ENCODE measurements at places on chromosomes 6 and 20.

- peak; percentile 97 for DNase-seq
Observed at GRCh38 chr6:10643201-10643651, 51.2 kb downstream of the C6orf52 start.

DNA sequence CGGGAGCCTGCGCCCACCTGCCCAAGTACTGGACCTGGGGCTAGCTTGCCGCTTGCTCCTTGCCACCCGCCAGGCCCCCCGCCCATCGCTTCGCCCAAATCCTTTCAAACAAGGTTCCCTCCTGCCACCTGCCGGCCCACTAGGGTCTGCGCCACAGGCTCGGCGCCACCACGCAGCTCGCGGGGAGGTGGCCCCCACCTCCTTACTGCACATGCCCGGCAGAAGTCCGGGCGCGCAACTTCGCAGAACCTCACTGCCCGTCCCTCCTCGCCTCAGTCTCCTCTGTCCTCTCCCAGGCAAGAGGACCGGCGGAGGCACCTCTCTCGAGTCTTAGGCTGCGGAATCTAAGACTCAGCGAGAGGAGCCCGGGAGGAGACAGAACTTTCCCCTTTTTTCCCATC lies 11.2 kb downstream of the GNAS-AS1 start:
- peak; percentile 2 for DNase-seq

DNA sequence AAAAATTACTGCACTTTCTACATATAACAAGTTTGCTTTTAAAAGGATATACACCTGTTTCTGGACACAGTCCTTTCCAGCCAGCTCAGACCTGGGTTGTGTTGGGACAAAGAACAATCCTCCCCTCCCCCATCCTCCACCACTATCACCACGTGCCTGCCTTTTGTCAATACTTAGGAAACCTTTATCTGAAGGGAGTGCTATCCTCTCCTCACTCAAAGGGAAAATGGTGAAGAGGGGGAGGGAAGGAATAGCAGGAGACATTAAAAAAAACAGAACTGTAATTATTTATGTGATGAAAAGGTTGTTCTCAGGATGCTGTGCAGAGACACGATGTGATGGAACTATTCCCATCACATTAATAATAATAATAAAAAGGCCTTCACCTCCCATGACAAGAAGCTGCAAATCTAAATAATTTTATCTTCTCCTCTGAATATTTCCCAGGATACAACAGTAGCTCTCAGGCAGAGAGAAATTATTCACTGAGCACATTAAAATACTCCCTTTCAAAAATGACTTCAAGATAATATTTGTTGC lies 105.5 kb downstream of the NRSN1 start:
- no peak for DNase-seq

DNA sequence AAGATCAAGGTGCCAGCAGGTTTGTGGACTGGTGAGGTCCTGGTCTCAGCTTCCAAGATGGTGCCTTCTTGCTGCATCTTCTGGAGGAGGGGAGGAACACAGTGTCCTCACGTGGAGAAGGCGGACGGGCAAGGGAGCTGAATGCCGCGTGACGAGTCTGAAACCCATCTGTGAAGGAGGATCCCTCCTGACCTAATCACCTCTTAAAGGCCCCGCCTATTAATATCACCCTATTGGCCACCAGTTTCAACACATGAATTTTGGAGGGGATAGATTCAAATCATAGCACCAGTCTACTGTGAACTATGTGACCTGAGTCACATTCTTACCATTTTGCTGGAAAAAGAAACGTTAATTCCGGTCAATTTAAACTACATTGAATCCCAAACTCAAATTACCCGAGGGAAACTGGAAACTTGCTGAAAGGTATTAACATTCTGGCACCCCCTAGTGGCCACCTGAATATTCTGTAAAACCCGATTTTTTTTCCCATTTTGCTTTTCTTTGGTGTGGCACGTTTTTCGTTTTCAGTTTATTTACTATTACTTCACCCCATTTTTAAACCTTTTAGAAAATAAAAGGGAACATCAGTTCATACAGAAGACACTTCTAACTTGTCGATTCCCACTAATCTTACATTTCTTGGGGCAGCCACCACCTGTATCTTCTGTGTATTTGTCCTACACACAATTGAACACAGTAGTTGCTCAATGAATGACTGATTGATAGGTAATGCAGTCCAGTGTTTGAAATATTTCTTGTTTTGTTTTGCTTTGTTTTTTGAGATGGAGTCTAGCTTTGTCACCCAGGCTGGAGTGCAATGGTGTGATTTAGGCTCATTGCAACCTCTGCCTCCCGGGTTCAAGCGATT lies 17.9 kb upstream of the CCDC170 start:
- DNase-seq, result peak; percentile 53

DNA sequence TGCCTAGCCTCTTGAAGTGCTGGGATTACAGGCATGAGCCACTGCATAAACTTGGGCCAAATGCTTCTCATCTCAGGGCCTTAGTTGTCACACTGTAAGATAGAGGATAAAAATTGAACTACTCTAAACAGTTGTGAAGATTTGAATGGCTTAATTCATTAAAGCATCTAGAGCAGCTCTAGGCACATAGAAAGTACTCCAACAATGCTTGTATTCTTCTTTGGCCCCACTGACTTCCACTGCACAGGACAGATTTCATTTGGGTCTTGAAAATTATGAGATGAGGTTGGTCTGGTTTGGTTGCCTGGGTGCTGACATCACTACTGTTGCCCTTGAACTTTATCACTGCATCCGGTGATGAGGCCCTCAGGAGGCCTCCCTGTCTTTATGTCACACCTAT lies 10.0 kb upstream of the HBS1L start:
- no peak for DNase-seq

GRCh38 chr6:107679457-107679856 lies 144.7 kb downstream of the SCML4 start:
- DNase-seq, result no peak

DNA sequence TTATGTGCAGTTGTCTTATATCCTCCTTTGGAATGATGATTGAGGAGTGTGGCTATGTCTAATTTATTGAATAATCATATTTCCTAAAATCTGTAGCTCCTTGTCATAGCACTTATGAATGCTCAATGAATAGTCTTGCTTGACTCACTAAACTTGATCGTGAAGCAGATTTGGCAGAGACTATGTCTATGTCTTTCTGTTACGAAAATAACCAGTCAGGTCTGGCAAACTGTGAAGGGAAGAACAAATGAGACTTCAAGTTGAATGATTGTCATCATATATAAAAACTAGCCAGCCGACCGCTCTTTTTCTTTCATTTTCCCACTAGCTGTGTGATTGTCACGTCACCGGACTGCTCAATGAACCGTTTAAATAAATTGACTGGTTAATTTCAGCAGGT lies 1303.9 kb upstream of the GJE1 start:
- no peak for DNase-seq

GRCh38 chr6:33974471-33974870 lies 170.7 kb upstream of the MLN start:
- no peak for DNase-seq

GRCh38 chr20:58213121-58213520 lies 15.3 kb downstream of the ANKRD60 start:
- DNase-seq, result no peak

DNA sequence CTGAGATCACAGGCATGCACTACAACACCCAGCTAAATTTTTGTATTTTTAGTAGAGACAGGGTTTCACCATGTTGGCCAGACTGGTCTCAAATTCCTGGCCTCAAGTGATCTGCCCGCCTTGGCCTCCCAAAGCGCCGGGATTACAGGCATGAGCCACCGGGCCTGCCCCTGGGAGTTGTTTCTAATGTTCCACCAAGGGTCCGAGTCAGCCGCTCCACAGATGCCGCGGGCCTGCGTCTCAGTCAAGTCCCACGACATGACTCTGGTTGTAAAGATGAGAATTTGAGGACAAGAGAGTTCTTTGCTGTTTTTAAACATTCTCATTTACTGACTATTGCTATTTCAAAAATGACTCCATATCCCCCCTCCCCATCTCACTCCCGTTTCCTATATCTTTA lies 30.8 kb downstream of the BNIP5 start:
- no peak for DNase-seq

Data from AML-193 (cell line).